ENCODE measurements at places on chromosomes 5 and 9.

- no peak for DNase-seq
These were observed 115.3 kb downstream of the SEMA6A start for GRCh38 chr5:116459301-116459700.

DNA sequence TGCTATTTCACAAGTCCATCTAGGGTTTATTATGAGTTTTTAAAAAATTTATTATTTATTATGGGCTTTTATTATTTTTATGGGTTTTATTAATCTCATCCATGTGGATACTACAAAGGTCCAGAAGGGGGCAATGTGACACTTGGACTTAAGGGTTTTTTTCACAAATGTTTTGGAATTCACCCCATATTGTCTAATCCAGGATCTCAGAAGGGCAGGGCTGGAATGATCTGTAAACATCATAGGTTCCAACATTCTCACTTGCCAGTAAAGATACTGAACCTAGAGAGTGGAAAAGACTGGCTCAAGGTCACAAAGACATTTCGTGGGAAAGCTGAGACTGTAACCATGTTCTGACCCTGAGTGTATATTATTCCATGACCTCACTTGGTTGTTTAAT, 35.6 kb downstream of the NIM1K start:
- DNase-seq, result no peak

DNA sequence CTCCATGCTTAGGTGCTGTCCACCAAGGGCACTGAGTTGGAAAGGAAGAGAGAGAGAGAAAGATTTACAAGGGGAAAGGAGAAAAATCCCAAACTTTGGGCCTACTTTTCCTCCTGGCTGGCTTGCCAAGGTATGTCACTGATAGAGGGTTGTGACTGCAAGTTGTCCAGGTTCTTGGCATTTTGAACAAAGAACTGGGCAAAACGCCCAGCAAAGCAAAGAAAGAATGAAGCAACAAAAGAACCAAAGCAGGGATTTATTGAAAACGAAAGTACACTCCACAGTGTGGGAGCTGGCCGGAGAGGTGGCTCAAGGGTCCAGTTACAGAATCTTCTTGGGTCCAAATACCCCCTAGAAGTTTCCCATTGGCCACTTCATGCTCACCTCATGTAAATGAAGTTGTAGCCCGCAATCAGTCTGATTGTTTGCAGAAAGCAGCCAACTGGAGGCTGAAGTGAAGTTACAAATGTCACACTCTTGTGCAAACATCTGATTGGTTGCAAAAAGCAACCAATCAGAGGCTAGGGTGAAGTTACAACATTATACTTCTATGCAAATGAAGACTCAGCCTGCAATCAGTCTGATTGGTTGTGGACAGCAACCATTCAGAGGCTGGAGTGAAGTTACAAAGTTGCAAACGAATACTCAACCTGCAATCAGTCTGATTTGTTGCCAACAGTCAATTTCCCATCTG, 263.5 kb downstream of the YTHDC2 start:
- no peak for DNase-seq

- DNase-seq, result no peak
These were observed 30.8 kb downstream of the SMIM3 start for GRCh38 chr5:150809363-150809762.

DNA sequence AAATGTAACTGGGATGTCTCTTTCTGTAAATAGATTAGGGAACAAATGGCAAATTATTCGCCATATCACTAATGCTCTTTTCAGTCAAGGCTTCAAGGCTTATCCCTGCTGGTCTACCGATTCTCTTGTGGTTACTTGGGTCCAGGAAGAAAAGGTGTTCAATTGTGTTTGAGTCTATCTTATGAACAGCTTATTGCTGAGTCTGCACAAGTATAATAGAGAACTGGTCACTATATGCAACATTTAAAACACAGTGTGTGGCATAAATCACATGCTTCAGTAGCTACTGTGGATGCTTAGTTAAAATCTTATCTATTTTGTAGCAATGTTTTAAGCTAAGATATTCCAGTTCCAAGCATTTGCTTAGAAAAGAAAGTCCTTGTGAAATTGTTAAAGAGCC, 274.2 kb upstream of the FAM174A start:
- DNase-seq, result no peak

GRCh38 chr9:120187758-120188157, 392.2 kb downstream of the CDK5RAP2 start:
- no peak for DNase-seq

GRCh38 chr9:121484651-121485446, 14.8 kb downstream of the GGTA1 start:
- no peak for DNase-seq

GRCh38 chr9:19464764-19465585, 56.2 kb downstream of the ACER2 start:
- peak; percentile 57 for DNase-seq

- DNase-seq, result no peak
These were observed 234.7 kb downstream of the SLF1 start for GRCh38 chr5:94853120-94853519.

DNA sequence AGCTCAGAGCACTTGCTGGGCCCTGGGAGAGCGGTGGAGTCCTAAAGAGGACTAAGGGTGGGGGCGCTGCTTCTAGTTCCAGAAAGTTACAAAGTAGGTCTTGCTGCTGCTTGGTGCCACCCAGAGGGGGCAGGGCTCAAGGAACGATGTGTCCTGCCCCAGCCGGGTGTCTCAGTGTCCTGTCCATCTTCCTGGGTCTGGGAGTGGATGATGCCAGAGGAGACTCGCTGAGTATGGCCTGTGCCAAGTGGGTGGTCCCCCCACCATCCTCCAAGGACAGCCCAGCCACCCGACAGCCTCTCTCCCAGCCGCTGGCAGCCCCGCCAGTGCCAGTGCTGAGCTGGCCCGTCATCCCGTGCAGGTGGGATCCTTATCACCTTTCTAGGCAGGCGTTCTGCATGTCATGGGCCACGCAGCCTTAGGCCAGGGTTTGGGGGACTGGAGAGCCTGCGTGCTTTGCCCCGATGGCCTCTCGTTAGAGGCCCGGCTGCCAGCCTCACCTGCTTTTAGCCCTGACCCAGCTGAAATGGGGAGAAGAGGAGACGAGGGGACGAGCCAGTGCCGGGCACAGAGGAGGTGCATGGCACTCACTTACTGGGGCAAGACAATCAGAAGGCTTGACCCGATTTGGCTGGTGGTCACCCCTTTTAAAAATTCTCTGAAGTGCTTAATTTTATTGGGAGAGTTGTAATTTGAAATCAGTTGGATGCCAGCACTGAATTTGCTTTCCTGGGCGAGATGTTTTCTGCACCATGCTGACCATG, 5.6 kb downstream of the WNK2 start:
- DNase-seq, result no peak

DNA sequence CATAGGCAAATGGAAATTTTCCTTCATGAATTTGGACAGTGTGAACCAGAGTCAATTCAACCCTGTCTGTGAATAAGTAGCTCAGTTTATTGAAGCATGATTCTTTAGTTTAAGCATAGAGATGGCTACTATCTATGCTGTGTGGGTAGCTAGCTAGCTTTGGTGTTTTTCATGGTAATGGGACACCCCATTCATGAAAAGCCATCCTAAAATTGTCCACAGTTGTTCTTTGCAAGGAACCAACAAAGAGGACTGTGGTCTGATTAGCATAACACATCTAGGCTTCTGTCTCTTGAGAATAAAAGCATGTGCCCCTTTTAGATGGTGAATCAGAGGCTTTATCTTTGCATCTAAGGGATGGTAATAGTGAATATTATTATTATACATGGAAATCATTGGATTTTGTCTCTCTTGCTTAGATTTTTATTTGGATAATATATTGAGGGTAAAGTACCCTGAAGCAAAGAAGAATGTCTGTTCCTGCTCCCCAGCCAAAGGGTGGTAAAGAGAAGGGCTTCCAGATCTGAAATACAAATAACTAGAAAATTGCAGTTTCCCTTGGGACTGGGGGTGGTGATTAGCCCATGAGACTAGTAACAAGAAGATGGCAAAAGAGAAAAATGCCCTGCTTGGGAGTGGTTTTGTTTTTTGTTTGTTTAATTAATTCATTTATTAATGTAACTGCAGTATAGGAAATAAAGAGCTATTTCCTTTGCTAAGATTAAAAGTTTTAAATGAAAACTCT, 624.2 kb upstream of the ZNF608 start:
- no peak for DNase-seq

- DNase-seq, result no peak
These were observed 39.5 kb downstream of the PRRT1B start for GRCh38 chr9:131584858-131585257.

DNA sequence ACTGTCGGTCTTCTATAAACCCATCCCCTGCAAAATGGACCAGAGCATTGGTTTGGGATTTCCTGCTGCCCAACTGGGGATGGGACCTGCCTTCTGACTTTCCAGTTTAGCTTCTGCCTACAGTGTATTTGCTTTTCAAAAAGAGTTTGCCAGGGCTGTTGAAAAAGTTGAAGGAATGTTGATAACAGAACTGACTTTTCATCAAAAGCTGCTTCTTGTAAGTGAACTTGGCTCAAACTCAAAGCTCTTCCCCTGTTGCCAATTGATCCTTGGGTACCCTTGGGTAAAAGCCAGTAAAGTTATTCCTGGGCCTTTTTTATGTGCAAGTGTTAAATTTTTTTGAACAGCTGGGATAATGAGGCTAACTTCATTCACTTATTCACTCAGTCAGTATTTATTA, 142.9 kb upstream of the SLC30A5 start:
- no peak for DNase-seq

DNA sequence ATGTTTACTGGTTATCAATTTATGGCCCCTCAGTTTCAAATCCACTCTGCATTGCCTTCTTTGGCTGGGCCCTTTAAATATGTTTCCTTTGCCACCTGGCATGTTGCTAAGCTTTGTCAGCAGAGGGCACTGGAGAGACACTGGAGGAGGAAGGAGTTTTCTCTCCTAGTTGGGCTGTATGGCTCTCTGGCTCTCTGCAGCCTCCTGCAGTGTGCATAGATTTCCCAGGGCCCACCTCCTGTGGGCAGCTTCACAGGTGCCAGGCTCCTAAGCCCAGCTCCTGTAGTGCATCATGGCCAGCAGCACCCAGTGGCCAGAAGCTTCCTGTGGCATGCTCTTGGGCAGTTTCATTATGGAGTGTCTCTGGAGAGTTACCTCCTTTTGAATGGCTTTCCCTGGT, 23.3 kb downstream of the CAVIN4 start:
- DNase-seq, result no peak

GRCh38 chr5:32536246-32536645, 49.1 kb upstream of the SUB1 start:
- no peak for DNase-seq

DNA sequence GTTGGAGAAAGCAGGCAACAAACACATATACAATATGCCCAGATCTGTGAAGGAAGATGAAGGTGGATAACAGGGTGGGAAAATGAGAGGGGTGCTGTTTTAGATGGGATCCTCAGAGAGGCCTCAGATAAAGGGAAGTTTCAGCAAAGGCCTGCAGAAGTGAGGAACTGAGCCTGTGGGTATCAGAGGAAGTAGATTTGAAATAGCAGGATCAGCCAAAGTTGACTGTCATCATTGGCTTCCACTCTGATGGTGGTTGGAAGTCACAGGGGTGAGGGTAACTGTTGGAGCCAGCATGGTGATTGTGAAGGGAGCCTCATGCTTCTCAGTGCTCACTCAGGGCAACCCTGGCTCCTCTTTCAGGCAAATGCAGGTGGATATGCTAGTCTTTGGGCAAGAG, 607.2 kb upstream of the CLINT1 start:
- no peak for DNase-seq

GRCh38 chr5:151700820-151701219, 14.1 kb upstream of the SPARC start:
- no peak for DNase-seq

DNA sequence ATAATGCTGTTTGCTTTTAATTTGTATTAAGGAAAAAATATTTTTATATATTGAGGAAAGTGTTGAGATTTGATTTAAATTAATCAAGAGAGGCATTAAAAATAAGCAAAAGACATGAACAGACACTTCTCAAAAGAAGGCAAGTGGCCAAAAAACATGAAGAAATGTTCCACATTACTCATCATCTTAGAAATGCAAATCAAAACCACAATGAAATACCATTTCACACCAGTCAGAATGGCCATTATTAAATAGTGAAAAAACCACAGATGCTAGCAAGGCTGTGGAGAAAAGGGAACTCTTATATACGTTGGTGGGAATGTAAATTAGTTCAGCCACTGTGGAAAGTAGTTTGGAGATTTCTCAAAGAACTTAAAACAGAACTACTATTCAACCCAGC, 45.9 kb downstream of the RANBP17 start:
- no peak for DNase-seq

- no peak for DNase-seq
These were observed 26.0 kb upstream of the GRIN3A start for GRCh38 chr9:101764472-101764871.

GRCh38 chr5:179893076-179893957, 14.4 kb downstream of the TBC1D9B start:
- no peak for DNase-seq

DNA sequence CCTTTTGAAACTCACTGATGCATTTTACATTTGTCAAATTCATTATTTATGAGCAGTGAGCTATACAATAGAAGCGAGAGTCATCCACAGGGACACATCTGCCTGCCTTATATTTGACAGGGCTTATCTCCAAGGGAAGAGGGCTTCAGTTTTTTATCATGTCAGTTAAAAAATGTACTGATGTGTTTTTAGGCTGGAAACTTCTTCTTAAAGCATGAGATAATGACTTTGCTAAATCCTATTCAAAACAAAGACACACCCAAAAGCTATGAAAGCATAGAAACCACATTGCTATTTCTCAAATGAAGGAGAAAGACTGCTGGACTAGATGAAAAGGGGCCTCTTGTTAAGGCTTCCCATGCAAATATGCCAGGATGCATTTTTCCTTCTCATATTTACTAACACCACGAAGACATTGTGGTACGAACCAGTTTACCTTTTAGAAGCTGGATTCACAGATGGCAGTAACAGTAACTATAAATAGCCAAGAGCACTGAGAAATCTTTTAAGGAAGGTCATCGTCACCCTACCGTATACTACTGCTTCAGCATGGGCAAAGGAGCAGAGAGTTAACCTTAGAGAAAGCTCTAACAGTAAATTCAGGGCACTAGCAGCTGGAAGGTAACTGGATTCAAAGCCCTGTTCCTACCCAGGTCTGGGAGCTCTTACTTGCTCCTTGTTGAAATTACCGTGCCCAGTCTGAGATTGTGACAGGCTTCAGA, 86.3 kb upstream of the IFNK start:
- DNase-seq, result no peak

GRCh38 chr5:88143693-88144218, 124.9 kb downstream of the TMEM161B start:
- DNase-seq, result no peak

DNA sequence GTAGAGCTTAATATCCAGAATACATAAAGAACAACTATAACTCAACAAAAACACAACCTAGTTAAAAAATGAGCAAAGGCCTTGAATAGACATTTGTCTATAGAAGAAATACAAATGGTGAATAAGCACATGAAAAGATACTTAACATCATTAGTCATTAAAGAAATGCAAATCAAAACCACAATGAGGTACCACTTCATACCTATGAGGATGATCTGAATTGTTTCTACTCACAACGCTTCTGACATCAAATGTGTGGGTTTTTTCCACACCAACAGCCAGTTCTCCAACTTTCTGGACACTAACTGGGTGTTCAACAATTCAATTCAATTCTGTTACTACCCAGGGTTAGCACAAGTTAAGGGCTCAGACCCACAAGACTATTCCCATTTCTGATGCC, 22.0 kb downstream of the SREK1IP1 start:
- DNase-seq, result no peak

All from activated naive CD4-positive, alpha-beta T cell (primary cell).